ENCODE measurements at places on chromosomes 2 and 18.
A peak's percentile ranks its signal among the peaks of the same experiment; 100 is the strongest.

- no peak for DNase-seq
Measured at GRCh38 chr18:47425365-47425764, 173.9 kb upstream of the SKOR2 start.

DNA sequence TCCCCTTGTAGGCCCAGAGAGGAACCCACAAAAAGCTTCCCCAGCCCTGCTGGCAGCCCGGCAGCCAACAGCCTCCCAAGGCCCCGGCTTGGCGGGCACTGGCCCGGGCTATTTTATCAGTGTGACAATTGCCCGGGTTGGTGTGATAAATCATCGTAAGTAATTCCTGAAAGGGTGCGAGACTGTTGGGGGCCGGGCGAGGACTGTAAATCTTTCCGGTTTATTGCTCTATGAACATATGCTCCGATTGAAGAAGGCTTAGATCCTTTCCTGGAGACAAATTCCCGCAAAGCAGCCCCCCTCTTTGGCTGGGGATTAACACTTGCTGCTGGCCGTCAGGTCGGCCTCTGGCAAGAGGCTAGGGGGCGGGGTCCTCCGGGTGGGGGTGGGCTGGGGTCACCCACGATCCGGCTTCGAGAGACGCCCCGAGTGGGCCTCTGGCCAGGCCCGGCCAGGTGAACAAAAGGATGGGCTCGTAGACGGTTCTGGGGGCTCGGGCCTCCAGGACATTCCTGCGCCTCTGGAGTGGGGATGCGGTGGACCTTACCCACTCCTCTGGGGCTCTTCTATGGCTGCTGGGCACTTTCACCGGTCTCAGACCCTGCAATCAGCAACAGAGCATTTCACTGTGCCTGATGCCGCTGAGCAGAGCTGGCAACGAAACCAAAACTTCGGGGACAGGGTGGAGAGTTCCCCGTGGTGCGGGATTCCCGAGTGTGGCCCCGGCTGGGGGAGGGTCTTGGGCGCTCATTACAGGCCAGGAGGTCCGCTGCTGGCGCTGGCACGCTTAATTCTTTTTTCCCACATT, 2.0 kb downstream of the HOXD3 start:
- DNase-seq: no peak

DNA sequence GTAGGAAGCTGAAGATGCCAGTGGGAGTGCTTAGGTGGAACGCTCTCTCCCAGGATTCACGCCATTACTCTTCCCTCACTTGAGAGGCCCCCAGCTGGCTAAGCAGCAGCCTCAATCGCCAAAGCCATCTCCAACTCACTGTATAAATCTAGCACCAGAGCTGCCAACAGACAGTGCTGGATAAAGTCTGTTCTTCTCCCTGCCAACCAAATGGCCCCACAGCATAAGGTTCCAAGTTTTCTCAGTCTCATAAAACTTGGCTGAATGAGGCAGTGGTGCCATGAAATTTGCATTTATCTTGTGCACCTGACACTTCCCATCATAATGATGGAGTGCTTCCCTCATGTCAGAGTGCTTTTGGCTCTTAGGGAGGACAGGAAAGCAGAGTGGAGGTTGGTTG, 428.2 kb upstream of the ETAA1 start:
- no peak for DNase-seq

DNA sequence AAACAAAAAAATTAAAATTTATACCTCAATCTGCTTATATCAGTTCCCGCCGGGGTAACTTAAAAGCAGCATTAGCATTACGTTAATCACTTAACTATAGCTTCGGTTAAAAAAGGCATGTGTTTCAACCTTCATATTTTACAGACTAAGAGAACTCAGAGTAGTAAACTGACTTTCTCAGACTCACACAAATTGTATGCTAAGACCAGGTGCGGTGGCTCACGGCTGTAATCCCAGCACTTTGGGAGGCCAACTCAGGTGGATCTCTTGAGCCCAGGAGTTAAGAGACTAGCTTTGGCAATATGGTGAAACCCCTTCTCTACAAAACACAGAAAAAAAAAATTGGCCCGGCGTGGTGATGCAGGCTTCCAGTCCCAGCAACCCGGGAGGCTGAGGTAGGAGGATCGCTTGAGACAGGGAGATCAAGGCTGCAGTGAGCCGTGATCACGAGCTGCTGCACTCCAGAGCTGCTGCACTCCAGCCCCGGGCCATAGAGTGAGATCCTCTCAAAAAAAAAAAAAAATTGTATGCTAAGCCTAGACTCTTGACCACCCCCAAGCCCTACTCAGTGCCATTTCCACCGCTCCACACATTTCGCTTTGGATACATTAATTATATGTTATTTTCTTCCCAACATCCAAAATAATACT, 2.4 kb downstream of the HNRNPLL start:
- DNase-seq: no peak

- peak; percentile 33 for DNase-seq
Measured at GRCh38 chr2:212863185-212863588, 288.2 kb downstream of the IKZF2 start.

DNA sequence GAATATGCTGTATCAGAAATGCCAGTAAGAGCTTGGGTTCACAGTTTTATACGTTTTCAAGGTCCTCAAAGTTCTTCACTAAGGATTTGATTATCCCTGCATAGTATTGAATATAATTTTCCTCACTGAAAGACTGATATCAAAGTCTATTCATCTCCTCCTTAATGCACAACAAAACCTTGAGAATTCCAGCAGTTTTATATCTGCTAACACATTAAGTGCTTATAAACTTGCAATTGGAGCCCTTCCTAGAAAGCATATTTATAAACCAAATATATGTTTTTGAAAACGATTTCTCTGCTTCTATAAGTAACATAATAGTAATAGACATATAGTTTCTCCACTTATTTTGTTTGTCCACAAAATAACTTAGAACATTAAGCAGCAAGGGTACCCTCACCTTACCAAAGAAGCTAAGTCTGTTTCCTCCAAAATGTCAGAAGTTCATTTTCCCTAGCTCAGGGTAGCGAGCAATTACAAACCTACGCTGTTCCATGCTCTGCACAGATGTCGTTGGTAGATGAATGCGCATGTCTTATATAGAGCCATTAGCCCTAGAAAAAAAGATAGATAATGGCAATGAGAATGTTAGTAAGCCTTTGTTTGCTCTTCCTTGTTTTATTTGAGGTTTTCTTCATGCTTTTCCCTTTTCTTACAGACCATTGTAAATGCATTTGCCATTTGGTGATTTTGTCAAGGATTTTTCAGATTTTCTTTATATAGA, 213.2 kb downstream of the RBM43 start:
- DNase-seq: no peak

- no peak for DNase-seq
Measured at GRCh38 chr2:115460008-115460407, 1017.6 kb downstream of the DPP10 start.

DNA sequence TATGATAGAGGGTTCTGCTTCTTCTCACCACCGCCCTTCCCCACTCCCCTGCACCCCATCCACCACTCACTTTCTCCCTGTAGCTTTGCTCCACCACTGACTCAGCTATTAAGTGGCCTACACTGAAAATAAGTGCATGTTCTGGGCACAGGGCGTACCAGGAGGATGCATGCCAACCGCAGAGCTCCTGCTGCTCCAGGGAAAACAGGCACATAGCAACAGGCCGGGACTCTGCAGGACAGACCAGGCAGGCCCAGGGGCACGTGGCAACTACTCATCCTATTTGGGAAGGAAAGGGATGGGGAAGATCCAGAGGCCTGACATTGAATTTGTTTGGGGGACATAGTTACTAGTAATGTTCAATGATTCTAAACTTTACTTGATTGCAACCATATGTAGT, 28.4 kb downstream of the ARL4C start:
- no peak for DNase-seq

DNA sequence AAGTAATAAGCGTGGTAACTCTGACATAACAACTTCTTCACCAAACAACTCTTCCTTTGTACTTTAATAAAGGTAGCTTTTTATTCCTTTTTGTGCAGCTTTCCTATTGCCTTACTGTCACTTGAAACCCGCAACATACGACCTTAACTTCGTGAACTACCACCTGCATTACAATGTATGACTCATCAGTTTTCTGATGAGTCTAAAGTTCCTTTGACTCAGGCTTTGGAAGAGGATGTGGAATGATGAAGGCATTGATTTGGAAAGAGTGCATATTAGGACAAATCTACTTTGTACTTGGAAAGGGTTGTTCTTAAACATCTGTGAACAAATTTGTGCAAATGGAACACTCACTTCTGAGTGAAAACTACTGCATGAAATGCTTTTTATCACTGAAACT, 1012.1 kb downstream of the TMEM182 start:
- DNase-seq: no peak

DNA sequence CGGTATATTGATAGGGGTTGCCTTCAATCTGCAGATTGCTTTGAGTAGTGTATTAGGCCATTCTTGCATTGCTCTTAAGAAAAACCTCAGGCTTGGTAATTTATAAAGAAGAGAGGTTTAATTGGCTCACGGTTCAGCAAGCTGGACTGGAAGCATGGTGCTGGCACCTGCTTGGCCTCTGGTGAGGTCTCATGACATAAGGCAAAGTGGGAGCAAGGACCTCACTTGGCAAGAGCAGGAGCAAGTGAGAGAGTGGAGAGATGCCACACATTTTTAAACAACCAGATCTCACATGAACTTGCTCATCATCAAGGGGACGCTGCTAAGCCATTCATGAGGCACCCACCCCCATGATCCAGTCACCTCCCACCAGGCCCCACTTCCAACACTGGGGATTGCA, 4.9 kb downstream of the MAP3K2 start:
- no peak for DNase-seq

GRCh38 chr2:1593371-1594122, 150.8 kb downstream of the PXDN start:
- DNase-seq: no peak

- DNase-seq: no peak
Measured at GRCh38 chr2:122478117-122478516, 722.7 kb downstream of the TSN start.

DNA sequence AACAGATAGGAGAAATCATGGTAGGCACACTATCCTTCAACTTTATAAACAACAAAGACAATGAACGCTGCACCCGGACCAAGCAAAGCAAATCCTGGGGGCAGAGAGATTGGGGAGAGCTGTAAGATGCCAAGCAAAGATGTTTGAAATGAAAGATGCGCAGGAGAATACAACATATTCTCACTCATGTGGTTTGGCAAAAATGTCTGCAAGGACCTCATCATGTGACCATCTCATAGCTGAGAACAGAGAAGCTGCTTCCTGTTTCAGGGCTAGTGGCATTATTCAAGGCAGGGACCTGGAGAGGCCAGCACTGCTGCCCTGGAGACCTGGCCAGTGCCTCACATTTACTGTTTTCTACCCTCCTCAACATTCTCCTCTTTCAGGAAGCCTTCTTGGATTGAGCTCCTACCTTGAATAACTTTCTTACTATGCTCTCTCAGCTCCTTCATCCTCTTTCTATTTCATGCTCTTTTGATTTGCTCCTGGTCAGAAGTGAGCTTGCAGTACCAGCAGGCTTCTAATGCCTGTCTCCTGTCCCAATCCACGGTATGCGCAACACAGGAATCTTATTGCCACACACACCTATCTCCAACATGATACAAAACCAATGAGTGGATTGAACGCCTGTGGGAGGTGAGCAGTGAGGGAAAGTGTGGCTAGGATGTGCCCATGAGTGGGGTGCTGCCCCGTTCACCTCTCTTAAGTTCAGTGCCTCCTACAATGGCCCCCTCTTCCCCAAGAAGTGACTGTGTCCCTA, 133.0 kb downstream of the CELF4 start:
- no peak for DNase-seq

GRCh38 chr2:229085439-229085838, 185.6 kb downstream of the PID1 start:
- DNase-seq: no peak

GRCh38 chr2:29245742-29246382, 130.6 kb downstream of the CLIP4 start:
- DNase-seq: no peak

DNA sequence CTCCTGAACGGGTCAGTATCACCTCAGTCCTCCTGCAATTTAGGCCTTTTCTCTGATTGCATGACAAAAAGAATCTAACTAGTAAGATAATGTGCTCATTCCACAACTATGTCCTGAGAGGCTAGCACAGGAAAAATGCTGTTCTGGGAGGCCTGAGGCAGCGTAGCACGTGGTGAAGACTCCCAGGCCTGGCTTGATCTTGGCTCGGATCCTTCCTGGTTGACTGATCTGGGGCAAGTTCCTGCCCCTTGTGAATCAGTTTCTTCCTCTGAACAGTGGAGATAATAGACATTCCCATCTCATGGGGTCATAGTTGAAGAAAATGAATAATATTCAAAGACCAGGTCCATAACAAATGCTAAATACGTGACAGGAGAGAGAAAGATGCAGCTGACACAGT, 12.3 kb downstream of the FBLN7 start:
- no peak for DNase-seq

DNA sequence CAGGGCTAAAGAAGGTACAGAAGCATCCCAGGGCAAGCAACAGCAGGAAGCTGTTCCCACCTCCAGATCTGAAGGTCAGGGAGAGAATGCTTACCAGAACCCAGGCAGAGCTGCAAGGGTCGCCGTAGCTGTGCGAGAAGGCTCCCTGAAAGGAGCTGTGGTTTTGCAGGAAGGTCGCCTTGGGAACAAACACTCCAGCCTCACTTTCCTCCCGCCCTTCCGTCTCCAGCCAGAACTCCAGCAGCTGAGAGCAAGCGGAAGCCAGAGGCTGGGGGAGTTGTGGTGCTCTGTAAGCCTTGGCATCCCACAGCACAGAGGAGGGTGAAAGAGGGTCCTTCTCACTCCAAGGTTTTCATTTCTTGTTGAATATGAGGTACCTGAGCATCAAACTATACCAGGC, 18.3 kb upstream of the ICOS start:
- no peak for DNase-seq

DNA sequence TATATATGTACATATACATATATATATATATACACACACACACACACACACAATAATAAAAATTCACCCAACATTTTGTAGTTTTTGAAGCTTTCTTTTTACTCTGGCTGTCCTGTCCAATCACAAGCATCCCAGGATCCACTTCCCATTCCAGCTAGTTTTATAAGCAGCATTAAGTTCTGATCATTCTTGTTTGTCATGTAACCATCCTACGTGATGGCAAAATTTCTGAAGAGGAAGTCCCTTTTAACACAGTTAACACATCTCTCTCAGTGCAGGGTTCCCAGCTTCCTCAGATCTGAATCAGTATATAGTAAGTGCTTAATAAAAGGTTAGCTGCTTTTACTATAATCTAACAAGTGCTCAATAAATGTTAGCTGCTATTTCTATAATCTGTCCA, 26.4 kb downstream of the MYOM1 start:
- DNase-seq: no peak
